ENCODE measurements at places on chromosomes 5 and 9.

- DNase-seq = no peak
Observed at GRCh38 chr9:32918628-32919027, 82.8 kb downstream of the APTX start.

GRCh38 chr5:111805071-111805470 lies 48.1 kb upstream of the NREP start:
- DNase-seq = no peak

DNA sequence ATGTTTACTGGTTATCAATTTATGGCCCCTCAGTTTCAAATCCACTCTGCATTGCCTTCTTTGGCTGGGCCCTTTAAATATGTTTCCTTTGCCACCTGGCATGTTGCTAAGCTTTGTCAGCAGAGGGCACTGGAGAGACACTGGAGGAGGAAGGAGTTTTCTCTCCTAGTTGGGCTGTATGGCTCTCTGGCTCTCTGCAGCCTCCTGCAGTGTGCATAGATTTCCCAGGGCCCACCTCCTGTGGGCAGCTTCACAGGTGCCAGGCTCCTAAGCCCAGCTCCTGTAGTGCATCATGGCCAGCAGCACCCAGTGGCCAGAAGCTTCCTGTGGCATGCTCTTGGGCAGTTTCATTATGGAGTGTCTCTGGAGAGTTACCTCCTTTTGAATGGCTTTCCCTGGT lies 23.3 kb downstream of the CAVIN4 start:
- no peak for DNase-seq

- DNase-seq = no peak
Observed at GRCh38 chr9:117523531-117524153, 108.8 kb upstream of the ASTN2 start.

DNA sequence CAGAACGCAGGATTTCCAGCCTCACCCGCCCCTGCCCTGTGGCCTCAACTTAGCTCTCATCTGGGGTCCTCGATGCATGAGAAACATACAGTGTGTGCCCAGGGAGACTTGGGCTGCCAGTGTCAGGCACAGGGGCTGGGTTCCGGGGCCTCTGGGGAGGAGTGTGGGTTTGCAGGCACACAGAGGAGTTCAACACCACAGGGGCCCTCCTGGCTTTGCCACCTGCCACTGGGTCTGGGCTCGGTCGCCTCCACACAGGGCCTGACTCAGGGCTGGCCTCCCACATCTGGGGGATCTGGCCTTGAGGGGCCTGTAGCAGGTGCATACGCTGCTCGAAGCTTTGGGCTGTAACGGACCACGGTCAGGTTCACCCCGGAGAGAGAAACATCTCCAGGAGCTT lies 111.6 kb downstream of the COL5A1 start:
- no peak for DNase-seq

DNA sequence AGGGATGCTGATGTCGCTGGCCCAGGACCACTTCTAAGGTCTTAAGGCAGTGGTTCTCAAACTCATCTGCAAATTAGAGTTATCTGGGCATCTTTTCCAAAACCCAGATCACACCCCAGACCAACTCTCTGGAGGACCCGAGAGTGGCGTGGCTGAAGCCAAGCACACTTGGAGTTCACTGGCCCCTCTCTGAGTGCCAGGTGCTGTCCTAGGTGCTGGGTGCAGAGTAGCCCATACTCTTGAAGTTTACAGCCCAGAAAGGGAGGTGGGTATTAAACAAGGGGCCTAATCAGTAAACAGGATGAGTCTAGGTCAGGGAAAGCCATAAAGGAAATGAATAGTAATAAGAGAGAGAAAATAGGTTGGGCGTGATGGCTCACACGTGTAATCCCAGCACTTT lies 17.6 kb downstream of the CAMK2A start:
- DNase-seq = no peak

GRCh38 chr9:68541568-68541967 lies 885 bp upstream of the TMEM252 start:
- DNase-seq = no peak

- no peak for DNase-seq
Observed at GRCh38 chr9:125651576-125652232, 55.3 kb downstream of the MAPKAP1 start.

GRCh38 chr5:135020111-135020895 lies 13.7 kb downstream of the PITX1 start:
- DNase-seq = no peak

GRCh38 chr5:149217803-149218155 lies 53.9 kb upstream of the AFAP1L1 start:
- no peak for DNase-seq

DNA sequence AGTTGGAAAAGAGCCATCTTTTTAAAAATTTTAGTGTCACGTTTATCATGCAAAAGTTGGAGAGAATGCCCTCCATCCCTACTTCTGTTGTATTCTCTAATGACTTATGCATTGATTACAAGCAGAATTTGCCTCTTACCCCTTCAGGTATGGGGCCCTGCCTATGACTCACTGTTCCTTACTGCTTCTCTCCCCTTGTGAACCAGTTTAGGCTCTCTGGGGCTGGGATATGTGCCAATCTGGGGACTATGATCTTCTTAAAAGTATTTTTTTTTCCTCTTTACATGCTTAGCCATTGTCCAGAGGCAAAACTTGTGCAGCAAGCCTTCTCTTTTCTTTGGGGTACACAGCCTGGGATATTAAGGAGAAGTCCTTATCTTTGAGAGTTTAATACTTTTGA lies 37.4 kb downstream of the CAMK4 start:
- no peak for DNase-seq

DNA sequence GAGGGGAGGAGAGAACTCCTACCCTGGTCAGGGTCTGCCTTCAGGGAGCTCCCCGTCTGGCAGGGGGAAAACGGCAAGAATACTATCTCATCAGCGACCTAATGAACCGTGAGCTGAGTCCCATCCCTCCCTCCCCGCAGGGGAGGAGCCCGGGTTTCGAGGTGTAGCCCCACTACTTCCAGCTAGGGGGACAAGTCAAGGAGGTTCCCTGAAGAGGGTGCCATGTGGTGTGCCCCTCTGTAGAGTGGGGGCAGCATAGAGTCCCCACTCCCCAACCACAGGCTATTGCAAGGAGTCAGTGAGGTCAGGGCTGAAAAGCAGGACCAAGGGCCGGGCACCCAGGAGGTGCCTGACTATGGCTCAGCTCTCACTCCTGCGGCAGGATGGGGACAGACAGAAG lies 50.9 kb upstream of the RXRA start:
- DNase-seq = no peak

GRCh38 chr9:20043035-20043434 lies 254.2 kb upstream of the SLC24A2 start:
- no peak for DNase-seq

DNA sequence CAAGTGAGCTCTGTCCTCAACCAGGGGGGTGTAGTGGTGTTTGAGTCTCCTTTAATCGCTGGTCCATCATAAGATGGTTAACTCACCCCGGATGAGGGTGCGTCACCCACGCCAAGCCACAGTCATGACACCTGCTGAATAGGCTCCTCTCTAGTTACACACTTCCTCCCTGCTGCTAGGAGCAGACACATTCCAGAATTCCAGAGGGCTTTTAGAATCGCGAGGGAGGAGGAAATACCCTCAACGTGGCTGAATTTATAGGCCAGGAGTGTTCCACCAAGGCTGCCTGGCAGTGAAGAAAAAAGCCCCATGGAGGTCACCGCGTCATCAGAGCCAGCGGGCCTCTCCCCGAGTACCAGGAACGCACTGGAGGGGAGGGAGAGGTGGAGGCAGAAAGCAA lies 5.1 kb downstream of the GLRX start:
- DNase-seq = no peak

DNA sequence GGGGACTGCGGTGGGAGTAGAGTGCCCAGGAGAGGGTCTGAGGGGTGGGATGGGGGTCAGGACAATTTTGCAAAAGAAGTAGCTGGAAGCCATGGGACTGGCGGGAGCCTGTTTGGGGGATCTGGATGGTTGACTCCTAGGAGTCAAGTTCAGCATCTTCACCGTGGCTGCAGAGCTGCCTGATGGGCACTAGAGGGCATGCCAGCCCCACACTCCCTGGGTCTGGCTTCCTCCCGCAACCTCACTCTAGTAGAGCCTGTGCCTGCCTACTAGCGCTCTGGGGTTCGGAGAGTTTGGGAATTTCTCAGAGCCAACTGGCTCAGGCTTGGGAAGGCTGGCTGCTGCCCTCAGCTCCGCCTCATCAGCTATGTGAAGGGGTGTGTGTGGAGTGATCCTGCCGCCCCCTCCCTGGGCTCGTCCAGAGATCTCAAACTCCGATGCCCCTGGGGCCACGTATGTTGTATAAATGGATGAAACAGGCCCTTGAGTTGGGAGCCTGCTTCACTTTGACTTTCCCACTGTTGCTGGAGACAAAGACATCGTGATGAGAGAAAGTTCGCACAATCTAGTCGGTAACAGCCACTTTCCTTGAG lies 10.8 kb downstream of the TSPAN17 start:
- DNase-seq = peak; percentile 52

- DNase-seq = no peak
Observed at GRCh38 chr5:54844266-54844665, 141.1 kb downstream of the ESM1 start.

DNA sequence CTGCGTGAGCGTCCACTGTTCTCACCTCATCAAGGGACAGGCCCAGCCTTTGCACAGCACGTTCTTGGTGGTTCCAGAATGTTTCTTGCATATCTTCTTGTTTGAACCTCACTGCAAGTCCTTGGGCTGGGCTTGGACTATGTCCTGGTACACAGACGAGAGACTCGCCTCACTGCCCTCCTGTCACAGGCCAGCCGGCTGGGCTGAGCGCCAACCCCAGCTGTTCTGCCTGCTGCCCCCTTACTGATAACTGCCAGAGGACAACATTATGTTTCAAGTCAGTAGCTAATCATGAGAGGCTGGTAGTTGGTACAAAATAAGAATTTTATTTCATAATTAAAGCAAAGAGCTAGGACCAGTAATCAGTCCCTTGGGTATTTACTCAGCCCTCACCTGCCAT lies 52.8 kb upstream of the LRRTM2 start:
- no peak for DNase-seq

- DNase-seq = no peak
Observed at GRCh38 chr9:36637491-36638270, 65.0 kb downstream of the MELK start.

DNA sequence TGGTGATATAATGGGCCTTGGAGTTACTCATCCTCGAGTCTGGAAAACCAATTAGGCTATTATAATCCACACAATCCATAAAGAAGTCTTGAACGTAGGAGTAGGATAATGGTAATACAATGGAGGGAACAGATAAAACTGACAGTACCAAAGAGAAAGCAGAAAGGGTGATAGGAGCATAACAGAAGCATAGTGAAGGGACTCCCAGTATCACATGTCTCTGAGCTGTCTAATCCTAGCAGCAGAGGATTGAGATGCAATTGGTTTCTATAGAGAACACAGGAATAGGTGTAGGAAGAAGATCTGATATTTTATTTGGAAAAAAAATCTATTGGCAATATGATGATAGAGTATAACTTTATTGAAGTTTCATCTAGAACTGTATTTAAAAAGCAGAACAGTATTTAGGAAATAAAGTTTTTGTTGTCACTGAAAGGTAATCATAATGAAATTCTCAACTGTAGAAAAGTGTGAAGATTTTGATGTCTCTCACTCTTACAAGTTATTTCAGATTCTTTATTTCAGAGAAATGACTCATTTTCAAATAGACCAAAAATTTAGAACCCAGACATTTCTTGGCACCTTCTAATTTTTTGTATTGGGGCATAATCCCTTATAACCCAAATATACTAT lies 25.4 kb downstream of the SRFBP1 start:
- DNase-seq = no peak

DNA sequence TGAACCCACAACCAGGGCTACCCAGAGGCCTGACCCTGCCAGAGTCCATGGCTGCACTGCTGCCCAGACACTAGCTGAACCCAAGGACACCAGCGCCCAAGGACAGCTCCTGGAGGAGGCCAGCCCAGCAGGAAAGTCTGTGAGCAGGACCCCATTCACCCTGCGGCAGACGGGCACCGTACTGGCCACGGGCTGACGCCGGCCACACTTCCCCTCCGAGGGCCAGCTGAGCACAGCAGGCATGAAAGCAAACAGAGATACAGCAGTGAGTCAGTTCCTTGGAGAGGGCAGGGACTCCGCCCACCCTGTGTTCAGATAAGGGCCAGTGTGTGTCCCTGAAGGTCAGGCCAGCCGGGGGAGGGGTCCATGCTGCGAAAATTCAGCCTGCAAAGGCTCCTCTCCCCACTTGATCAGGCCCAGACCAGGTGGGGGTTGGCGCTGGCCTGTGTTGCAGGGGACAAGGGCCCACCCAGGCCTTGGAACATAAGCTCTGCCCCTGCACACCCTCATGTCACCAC lies 3.2 kb downstream of the RNF208 start:
- DNase-seq = no peak

- DNase-seq = no peak
Observed at GRCh38 chr9:7367726-7368125, 431.9 kb downstream of the DMAC1 start.

GRCh38 chr5:147831465-147831864 lies at the start of gene SPINK1:
Gene SPINK1, minus strand, starts transcription at chr5:147831671. Its CDS starts 94 bp downstream, at chr5:147831577.
- DNase-seq = no peak

DNA sequence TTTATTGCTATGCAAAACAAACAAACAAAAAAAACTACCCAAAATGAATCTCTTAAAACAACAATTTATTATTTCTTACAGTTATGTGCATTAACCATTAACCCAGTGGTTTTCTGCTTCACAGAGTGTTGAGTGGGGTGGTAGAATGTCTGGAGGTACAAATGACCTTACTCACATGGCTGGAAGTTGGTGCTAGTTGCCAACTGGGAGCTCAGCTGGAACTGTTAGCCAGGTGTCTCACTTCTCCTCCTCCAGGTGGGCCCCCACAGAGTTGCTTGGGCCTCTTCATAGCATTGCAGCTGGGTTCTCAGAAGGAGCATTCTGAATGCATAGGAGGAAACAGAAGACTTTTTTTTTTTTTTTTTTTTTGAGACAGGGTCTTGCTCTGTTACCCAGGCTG lies 10.5 kb upstream of the B4GALT1 start:
- no peak for DNase-seq

GRCh38 chr5:149580808-149581191 lies 498 bp upstream of the ARHGEF37 start:
- DNase-seq = no peak

DNA sequence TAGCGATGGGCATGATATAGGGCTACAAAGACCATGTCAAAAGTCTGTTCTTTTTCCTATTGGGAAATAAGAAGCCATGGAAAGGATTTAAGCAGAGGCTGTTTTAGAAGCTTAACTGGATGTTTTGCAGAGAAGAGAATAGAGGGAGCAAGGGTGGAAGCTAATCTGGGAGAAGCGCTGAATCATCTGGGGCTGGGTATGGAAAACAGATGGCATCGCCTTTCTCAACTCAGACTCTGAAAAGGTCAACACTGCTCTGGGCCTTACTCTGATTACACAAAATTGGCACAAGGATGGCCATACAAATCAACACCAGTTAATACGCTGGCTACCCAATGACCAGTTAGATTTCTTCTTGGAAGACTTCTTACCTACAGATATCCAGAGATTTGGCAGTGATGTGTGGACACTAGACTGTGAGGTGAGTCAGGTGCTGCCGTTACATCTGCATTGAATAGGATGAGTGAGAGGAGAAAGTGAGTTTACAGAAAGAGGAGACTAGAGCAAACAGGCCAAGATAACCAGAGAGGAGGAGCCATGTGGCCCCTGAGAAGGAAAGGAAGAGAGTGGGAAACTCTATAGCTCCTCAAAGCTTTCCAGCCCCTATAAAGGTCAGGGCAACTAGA lies 6.2 kb upstream of the TCERG1 start:
- DNase-seq = no peak

- DNase-seq = no peak
Observed at GRCh38 chr9:130639866-130640555, 24.4 kb upstream of the PRDM12 start.

GRCh38 chr5:177040814-177041420 lies 18.4 kb downstream of the ZNF346 start:
- DNase-seq = no peak
